Kasumi-1 (cell line): ENCODE measurements at places on chromosomes 16 and 17.

GRCh38 chr17:13419676-13420075 lies 182.1 kb downstream of the HS3ST3A1 start:
- DNase-seq: peak; percentile 3

GRCh38 chr16:19769239-19769638 lies 51.2 kb downstream of the IQCK start:
- no peak for DNase-seq

- DNase-seq: no peak
These were observed 6.4 kb downstream of the LRRC3C start for GRCh38 chr17:39933912-39934311.

GRCh38 chr17:49994085-49995054 lies 654 bp downstream of the DLX3 start:
- no peak for DNase-seq

DNA sequence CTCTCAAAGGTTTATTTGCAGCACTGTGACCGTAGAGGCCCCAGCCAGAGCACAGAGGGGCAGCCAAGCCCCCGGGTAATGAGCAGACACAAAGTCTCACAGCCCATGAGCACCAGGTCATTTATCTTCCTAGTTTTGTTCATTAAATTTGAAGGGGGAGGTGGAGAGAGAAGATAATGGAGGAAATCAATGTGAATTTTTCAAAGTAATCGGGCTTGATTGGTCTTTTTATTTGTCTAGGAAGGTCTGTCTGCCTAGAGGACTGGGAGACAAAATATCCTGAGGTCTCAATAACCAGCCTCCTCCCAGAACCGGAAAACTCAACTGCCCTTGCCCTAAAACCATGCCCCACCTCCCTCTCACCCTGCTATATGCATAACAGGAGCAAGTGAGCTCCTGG lies 189.0 kb downstream of the SLC39A11 start:
- DNase-seq: no peak

- DNase-seq: no peak
These were observed 60.0 kb upstream of the CHMP6 start for GRCh38 chr17:80931421-80932265.

- peak; percentile 90 for DNase-seq
These were observed 5.5 kb downstream of the CYLD start for GRCh38 chr16:50747207-50747956.

- peak; percentile 83 for DNase-seq
These were observed 19.1 kb downstream of the OSBPL7 start for GRCh38 chr17:47802341-47803022.

DNA sequence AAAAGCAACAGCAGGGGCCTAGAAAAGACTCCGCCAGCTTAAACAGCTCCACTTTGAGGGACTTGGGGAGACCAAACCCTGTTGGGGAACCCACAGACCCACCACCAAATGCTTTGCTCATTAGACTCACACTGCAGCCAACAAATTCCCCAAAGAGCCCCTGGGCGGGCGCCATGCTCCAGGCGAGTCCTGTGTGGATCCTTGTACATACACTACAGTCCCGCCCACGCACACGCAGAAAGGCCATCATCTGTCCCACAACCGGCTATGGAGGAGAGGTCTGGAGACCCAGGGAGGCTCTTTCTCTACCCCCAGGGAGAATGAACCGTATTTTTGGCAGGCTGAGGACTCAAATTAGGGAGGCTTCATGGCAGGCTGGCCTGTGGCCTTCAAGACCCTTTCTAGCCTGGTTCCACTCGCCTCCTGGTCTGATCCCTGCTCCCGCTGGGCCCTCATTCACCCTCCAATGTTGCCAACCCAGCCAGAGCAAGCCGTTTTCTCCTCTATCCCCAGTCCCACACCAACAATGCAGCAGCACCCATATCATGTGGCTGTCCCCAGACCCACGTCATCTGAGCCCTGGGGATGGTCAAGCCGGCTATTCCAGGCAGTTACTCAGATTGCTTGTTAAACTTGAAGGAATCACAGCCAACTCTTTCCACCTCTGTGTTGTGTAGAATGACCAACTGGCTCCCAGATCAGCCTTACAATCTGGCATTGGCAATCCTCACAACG lies 27.2 kb downstream of the ZNF423 start:
- no peak for DNase-seq

DNA sequence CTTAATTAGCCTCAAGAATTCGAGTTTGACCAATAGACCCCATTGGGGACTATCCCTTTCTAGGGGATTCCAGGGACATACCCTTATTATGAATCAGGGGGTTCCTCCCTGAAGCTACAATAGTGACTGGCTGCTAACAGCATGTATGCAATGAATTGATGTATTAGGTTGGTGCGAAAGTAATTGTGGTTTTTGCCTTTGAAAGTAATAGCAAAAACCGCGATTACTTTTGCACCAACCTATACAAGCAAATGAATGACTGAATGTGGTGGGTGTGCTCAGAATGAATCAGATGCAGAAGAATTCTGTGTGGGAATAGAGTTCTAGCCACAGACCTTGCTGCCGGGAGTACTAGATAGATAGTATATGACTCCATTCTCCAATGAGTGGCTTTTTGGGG lies 76.7 kb downstream of the HLF start:
- no peak for DNase-seq

DNA sequence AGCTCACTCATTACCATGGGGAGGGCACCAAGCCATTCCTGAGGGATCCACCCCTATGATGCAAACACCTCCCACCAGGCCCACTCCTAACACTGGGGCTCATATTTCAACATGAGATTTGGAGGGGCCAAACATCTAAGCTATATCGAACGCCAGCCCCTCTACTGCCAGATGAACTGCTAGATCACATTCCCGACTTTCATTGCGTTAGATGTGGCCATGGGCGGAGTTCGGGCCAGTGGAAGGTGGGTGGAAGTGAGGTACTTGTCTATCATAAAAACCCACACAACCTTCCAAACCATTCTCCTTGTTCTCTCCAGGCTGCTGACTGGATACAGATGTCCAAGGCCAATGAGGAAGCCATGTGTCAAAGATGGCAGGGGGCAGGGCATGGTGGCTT lies 27.0 kb upstream of the ANKRD40CL start:
- DNase-seq: no peak

DNA sequence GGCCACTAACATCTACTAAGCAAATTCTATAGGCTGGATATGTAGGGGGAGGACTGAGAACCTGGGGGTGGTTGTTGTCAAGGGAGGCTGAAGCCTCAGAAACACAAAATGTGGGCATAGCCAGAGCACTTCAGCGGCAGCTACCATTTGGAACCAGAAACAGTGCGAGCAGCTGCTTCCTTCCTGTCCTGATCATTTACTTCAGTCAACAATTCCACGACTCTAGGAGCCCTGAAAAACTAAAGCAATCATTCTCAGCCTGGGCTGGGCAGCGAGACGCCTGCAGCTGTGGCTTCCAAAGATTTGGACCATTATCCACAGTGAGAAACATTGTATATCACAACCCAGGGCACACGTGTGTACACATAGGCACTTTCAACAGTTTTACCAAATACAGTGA lies 93.9 kb upstream of the WSCD1 start:
- no peak for DNase-seq

- no peak for DNase-seq
These were observed 3.3 kb upstream of the NOTUM start for GRCh38 chr17:81964081-81964849.

- DNase-seq: no peak
These were observed 26.6 kb upstream of the GINS2 start for GRCh38 chr16:85715169-85716021.

GRCh38 chr17:50837980-50838954 lies 2.9 kb downstream of the WFIKKN2 start:
- no peak for DNase-seq

- DNase-seq: peak; percentile 92
These were observed 5.8 kb upstream of the RARA start for GRCh38 chr17:40303009-40303657.

GRCh38 chr16:86672179-86672863 lies 94.0 kb downstream of the FOXL1 start:
- no peak for DNase-seq

GRCh38 chr16:88900662-88901052 lies 34.2 kb upstream of the PABPN1L start:
- no peak for DNase-seq

DNA sequence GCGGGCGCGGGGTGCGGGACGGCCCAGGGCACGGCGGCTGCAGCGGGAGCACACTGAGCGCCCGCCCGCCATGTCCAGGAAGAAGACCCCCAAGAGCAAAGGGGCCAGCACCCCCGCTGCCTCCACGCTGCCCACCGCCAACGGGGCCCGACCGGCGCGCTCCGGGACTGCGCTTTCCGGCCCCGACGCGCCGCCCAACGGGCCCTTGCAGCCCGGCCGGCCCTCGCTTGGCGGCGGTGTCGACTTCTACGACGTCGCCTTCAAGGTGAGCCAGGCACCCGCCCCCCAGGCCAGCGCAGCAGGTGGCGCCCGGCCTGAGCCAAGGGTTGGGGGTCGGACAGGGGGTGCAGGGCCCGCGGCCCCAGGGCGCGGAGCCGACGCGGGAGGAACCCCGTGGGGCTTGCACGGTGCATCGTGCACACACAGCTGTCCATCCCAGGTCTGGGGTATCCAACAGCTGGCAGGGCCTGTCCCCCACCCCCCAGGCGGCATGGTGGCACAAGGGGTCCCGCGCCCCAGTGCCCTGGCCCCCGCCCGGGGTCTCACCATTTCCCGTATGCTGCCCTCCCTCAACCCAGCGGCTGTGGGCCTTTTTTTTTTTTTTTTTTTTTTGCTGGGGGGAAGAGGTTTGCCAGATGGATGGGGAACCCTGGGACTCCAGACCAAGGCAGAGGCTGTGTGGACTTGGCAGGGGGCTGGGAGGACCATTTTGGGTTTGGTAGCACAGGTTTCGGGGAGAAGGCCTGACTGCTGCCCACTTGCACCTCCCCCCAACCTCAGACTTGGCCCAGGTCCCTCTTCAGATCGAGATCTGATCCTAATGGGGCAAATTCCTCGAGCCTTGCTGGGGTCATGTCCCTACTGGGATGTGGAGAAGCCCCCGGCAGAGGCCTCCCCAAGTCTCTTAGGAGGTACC lies 547 bp downstream of the RAB26 start:
- no peak for DNase-seq

GRCh38 chr17:57532556-57532955 lies 212.5 kb downstream of the CCDC182 start:
- DNase-seq: no peak

GRCh38 chr17:17206124-17206912 lies at the start of gene PLD6:
Gene PLD6, minus strand, starts transcription at chr17:17206333. Its CDS starts 47 bp downstream, at chr17:17206286.
- peak; percentile 57 for DNase-seq

- no peak for DNase-seq
These were observed 44.0 kb upstream of the MEAK7 start for GRCh38 chr16:84548508-84548907.

- peak; percentile 83 for DNase-seq
These were observed 823 bp downstream of the NBR1 start for GRCh38 chr17:43171586-43172487.

GRCh38 chr16:50024207-50024606 lies 818 bp upstream of the CNEP1R1 start:
- no peak for DNase-seq

GRCh38 chr17:1367351-1367745 lies 32.7 kb downstream of the YWHAE start:
- no peak for DNase-seq

DNA sequence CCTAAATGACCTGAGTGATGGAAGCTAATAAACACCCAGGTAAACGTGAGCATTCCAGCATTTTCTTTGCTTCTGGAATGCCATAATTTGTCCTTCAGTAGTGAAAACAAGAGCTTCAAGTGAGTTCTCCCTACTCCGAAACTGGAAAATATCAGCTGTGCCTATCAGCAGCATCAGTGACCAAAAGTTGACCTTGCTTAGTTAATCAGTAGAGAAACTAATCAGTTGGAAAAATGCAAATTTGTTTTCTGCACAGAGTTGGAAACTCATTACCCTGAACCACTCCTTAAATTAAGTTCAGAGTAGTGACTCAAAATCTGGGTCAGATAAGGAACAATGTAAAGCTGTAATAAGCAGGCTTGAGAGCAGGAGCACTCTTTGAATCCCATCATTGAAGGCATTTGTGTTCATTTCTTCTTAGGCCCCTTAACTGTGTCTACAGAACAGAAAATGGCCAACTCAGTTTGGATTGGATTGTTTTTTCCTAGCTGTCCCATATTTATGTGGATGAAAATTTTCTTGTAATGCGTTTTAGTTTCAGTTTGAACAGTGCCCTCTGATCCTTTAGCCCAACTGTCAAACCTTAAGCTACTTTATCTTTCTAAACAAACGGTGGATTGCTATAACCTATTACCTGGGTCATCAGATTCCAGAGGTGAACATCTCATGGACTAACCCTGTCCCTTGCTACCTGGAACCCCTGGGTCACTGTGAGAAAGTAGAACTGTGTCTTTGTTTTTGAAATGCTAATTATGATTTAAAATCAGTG lies 290.4 kb downstream of the TOX3 start:
- no peak for DNase-seq

DNA sequence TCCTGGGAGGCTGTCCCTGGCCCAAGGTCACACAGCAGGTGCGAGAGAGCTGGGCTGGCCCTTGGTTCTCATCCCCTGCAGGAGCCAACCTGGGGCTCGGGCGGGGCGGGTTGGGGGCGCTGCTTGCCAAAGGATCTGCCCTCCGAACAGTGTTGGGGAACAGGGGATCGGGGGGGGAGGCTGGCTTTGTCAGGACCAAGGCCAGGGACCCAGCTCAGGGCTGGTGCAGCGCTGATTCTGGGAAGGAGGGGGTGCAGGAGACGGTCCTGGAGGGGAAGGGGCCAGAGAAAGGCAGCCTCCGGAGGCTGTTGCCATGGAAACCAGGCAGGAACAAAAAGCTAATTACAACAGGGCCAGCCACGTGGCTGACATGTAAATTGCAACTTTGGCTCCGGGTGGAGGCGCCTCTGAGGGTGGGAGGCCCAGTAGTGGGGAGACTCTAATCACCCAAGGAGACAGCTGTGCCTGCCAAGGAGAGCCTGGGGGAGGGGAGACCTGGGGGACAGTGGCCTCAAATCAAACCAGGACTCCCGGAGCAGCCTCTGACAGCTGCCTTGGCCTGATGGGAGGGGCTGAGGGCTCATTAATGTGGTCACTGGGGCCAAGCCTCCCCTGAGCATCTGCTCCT lies 1.3 kb downstream of the TUBB3 start:
- DNase-seq: peak; percentile 20

GRCh38 chr17:70327723-70328122 lies 158.4 kb downstream of the KCNJ2 start:
- DNase-seq: no peak

- no peak for DNase-seq
These were observed 115.3 kb upstream of the SOX9 start for GRCh38 chr17:72005332-72006163.

- no peak for DNase-seq
These were observed 515.3 kb upstream of the PSMD7 start for GRCh38 chr16:73781297-73781696.
